ENCODE measurements at places on chromosomes 5 and 9.

GRCh38 chr5:78472469-78473106 is 112.2 kb downstream of the SCAMP1 start:
- H3K4me1 ChIP-seq = no peaks in the 10 kb centered on the region
- H3K27ac ChIP-seq = no peak overlapping the region
- H3K27me3 ChIP-seq = no peaks in the 10 kb centered on the region

- H3K4me1 ChIP-seq = no peaks in the 10 kb centered on the region
- H3K27me3 ChIP-seq = no peaks in the 10 kb centered on the region
- no peak overlapping the region for H3K4me3 ChIP-seq
- no peaks in the 10 kb centered on the region for H3K36me3 ChIP-seq
- no peak overlapping the region for H3K27ac ChIP-seq
Measured at GRCh38 chr9:406886-407654, 192.4 kb downstream of the DOCK8 start.

- no peak for DNase-seq
- no peaks in the 10 kb centered on the region for H3K36me3 ChIP-seq
- no peak overlapping the region for H3K4me3 ChIP-seq
- no peak overlapping the region for H3K27ac ChIP-seq
- no peaks in the 10 kb centered on the region for H3K27me3 ChIP-seq
Measured at GRCh38 chr5:166906991-166907713, 1384.3 kb upstream of the WWC1 start.

DNA sequence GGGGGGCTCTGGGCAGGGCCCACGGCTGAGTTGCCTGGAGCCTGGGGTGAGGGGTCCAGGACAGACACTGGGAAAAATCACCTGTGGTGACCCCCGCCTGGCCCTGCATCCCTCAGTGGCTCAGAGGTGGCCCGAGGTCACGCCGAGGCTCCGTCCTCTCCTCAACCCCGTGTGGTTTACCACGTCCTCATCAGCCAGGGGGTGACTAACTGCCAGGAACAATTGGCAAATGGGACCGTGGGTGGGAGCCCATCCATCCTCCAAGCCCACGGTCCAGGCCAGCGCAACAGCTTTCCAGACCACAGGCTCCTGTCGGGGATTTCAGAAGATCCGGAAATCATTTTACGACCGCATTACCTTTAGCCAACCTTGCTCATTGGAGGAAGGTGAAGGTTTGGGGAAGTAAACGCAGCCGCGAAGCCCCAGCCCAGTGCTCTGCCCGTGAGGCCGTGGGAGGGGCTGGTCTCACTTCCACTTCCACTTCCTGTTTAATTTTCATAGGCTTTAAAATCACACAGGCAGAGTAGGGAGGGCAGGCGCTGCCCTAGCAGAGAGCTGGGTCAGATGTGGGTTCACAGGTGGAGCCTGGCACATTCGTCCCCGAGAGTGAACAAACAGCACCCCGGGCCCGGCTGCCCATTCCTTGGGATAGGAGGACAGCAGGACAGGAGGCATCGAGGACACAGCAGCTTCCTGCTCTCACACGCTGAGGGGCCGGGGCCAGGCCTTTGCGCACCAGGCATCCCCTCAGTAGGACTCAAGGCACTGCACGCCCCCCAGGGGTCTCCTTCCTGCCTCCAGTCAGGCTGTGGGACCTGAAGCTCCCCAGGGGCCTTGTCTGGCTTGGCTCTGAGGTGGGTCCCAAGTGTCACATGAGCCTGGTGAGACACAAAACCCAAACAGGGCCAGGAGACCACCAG is 19.8 kb upstream of the SLC9A3 start:
- DNase-seq = no peak
- no peak overlapping the region for H3K4me3 ChIP-seq
- H3K4me1 ChIP-seq = peaks cover 37% of the 10 kb centered on the region
- H3K27ac ChIP-seq = no peak overlapping the region

DNA sequence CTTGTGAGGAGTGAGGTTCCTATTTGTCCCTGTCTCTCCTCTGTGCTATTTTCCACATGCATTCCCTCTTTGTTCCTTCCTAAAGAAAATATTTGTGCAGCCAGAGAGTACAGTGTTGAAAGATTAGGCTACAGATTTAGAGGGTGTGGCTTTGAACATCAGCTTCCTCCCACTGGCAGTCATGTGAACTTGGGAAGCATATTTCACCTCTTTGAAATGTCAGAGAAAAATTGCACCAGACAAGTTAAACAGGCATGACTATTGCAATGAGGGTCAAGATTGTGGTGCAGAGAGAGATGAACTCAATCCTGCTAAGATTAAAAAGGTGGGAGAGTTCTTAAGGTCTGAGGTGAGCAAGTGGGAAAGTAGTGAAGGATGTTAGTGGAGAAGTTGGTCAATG is 641.0 kb downstream of the DNAH5 start:
- no peaks in the 10 kb centered on the region for H3K36me3 ChIP-seq
- H3K4me1 ChIP-seq = no peaks in the 10 kb centered on the region
- H3K4me3 ChIP-seq = no peak overlapping the region
- no peak for DNase-seq

DNA sequence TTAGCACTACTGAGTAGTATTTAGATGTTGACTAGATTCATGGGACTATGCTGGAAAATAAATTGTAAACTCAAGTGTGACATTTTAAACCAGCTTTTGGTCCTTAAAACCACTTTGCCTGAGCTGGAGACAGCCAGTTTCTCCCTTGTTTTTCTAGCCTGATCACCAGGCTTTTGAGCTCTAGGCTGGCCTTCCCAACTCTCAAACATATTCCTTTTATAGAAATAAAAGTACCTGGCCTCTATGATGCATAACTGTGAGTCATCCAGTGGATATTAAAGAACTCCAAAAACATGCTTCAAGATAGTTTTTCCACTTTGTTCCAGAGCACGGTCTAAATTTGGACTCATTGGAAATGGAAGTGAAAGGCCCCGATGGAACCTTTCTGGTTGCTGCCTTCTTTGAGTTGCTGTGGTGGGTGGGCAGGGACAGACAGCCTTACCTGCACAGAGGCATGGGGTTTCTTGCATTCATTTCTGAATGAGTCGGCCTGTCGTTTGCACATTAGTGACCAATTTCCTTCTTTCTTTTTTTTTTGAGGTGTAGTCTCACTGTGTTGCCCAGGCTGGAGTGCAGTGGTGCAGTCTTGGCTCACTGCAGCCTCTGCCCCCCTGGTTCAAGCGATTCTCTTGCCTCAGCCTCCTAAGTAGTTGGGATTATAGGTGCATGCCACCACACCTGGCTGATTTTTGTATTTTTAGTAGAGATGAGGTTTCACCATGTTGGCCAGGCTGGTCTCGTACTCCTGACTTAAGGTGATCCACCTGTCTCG is 43.1 kb downstream of the TRIO start:
- no peaks in the 10 kb centered on the region for H3K36me3 ChIP-seq
- no peaks in the 10 kb centered on the region for H3K27me3 ChIP-seq

GRCh38 chr5:133519191-133519590 is 93.2 kb downstream of the FSTL4 start:
- no peaks in the 10 kb centered on the region for H3K27me3 ChIP-seq
- no peaks in the 10 kb centered on the region for H3K4me1 ChIP-seq
- no peak overlapping the region for H3K27ac ChIP-seq
- no peak for DNase-seq

- H3K36me3 ChIP-seq = no peaks in the 10 kb centered on the region
- no peak overlapping the region for H3K4me3 ChIP-seq
- H3K27ac ChIP-seq = no peak overlapping the region
- no peak for DNase-seq
Measured at GRCh38 chr5:83751201-83751600, 30.5 kb upstream of the HAPLN1 start.

DNA sequence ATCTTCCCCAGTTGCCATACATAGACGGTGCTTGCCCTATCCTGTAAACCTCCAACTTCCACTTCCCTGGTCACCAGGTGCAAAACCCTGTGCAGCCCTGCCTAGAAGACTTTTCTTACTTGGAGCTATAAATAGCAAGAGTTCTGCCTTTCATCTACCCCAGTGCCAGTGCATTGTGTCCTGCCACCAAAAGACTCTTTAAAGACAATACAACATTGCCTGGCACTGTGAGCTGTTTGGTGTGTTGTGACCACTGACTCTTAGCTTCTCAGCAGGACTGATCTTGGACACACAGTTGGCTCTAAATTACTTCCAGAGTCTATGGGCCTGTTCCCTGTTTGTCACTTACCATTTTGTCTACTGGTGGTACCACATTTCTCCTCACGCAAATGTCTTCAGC is 608.1 kb downstream of the CDH9 start:
- H3K36me3 ChIP-seq = no peaks in the 10 kb centered on the region
- H3K4me1 ChIP-seq = no peaks in the 10 kb centered on the region
- DNase-seq = no peak
- H3K4me3 ChIP-seq = no peak overlapping the region

DNA sequence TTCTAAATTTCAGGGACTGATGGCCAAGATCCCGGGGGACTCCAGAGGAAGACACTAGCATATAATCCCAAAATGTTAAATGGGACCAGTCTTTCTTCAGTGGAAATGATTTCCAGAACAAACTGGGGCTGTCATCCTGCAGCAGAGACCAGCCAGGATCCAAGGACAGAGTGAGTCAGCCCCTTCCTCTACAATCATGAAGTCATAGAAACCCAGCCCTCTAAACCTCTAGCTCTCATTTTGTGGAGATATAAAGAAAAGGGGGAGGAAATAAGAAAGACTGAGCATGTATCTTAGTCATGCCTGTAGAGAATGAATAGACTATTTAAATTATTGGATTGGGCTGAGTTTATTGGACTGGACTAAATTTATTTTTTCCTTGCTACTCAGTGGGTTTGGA is 318.3 kb downstream of the AGTPBP1 start:
- no peaks in the 10 kb centered on the region for H3K27me3 ChIP-seq
- no peak overlapping the region for H3K27ac ChIP-seq
- peaks cover 11% of the 10 kb centered on the region for H3K4me1 ChIP-seq
- DNase-seq = no peak
- no peaks in the 10 kb centered on the region for H3K36me3 ChIP-seq

- peaks cover 19% of the 10 kb centered on the region for H3K27me3 ChIP-seq
- H3K36me3 ChIP-seq = no peaks in the 10 kb centered on the region
- H3K27ac ChIP-seq = no peak overlapping the region
- H3K4me3 ChIP-seq = no peak overlapping the region
- peaks cover 20% of the 10 kb centered on the region for H3K4me1 ChIP-seq
- no peak for DNase-seq
Measured at GRCh38 chr9:132975961-132976360, 2.5 kb upstream of the GFI1B start.

GRCh38 chr9:97384406-97385262 is 27.3 kb upstream of the TDRD7 start:
- H3K4me3 ChIP-seq = no peak overlapping the region
- no peak overlapping the region for H3K27ac ChIP-seq
- DNase-seq = no peak
- peaks cover 11% of the 10 kb centered on the region for H3K4me1 ChIP-seq

GRCh38 chr5:79973511-79973910 is 17.6 kb downstream of the MTX3 start:
- DNase-seq = no peak
- H3K4me1 ChIP-seq = no peaks in the 10 kb centered on the region
- no peak overlapping the region for H3K4me3 ChIP-seq
- H3K27me3 ChIP-seq = no peaks in the 10 kb centered on the region

DNA sequence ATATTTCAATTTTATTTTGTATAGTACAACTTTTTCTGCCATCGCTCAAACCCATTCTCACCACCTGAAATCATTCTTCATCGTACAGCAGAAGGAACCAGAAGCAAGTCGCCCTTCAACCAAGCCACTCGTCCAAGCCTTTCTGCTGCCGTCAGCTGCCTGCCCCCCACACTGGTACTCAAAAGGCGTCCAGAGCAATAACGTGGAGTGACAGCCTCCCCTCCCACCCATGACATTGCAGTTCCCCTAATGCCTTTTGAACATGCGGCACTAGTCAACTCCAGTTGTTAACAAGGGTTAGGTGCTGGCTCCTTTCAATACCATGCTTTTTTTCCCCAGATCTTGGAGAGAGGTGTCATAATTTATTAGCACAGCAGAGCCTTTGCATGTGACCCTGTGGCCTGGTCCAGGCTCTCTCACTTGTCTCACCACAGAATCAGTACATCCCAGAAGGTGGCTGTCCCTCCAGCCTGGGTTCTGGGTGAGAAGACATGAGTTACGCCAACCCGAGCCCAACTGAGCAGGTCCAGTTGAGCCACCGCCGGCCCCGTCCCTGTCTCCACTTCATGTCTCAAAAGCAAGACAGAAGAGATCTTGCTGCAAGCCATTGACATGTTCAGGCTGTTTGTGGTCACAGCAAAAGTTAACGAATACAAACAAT is 20.4 kb upstream of the MED10 start:
- H3K27ac ChIP-seq = no peak overlapping the region
- no peaks in the 10 kb centered on the region for H3K27me3 ChIP-seq
- no peak overlapping the region for H3K4me3 ChIP-seq
- no peaks in the 10 kb centered on the region for H3K4me1 ChIP-seq

DNA sequence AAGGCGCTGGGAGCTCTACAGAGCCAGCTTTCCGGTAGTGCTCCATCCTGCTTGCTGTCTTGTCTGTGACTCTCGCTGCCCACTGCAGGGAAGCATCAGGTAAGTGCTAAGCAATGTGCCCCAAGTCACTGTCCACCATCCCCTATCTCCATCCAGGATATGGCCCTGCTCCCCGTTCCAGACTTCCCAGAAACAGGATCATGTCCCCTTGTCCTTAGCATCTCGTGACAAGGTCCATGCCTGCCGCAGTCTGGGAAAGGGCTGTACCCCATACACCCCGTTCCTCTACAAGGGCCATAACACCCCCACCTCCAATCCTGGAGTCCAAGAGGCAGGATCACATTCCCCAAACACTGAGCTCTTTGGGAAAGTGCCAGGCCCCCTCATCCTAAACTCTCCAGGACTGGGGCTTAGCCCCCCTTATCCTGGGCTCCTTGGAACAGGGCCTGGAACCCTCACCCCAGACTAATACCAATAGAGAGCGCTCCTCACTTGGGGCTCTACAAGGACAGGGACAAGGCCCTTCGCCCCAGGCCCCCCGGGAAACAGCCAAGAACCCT is 566 bp downstream of the RPP25L start:
- no peaks in the 10 kb centered on the region for H3K27me3 ChIP-seq
- peak; percentile 49 for DNase-seq
- peaks cover 26% of the 10 kb centered on the region for H3K4me1 ChIP-seq
- H3K4me3 ChIP-seq = peak overlapping the region; percentile 82

Data from spinal cord (tissue), 10 donors.